Liver (tissue), 10 donors: ENCODE measurements at places on chromosomes 3 and 15. TPM values are rescaled to one million over a fixed set of nuclear protein-coding genes. Genes with fewer than 3 reads are reported as not detected.
A peak's percentile ranks its signal among the peaks of the same experiment; 100 is the strongest.

GRCh38 chr3:194140520-194141414 is 4.8 kb downstream of the HES1 start:
- H3K27ac ChIP-seq = peak overlapping the region; percentile 92
- H3K4me1 ChIP-seq = peaks cover 20% of the 10 kb centered on the region

GRCh38 chr15:90035095-90035839 is 34.1 kb downstream of the ZNF710 start:
- H3K4me1 ChIP-seq = peaks cover 27% of the 10 kb centered on the region
- peak overlapping the region; percentile 78 for H3K27ac ChIP-seq
- H3K27me3 ChIP-seq = no peaks in the 10 kb centered on the region
- no peaks in the 10 kb centered on the region for H3K36me3 ChIP-seq
- no peak for DNase-seq

DNA sequence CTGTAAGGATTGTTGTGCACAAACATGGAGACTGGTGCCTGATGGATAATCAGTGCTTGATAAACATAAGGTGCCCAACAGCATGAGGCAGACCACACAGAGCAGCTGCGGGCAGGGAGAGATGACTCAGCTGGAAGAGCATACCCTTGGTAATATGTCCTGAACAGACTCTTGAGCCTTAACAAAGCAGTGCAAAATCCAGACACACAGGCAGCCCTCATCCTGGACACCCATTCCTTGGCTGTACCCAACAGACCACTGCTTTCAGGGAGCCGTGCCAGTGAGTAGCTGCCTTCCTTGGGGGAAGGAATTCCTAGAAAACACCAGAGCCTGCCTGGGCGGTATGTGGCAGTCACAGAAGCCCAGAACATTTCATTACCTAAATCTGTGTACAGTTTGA is 156.2 kb downstream of the CLSTN2 start:
- H3K4me1 ChIP-seq = peaks cover 8% of the 10 kb centered on the region
- no peaks in the 10 kb centered on the region for H3K27me3 ChIP-seq
- H3K27ac ChIP-seq = no peak overlapping the region
- H3K4me3 ChIP-seq = no peak overlapping the region
- no peak for DNase-seq

SAXO2 gene
- total RNA-seq = 1.4 TPM

DNA sequence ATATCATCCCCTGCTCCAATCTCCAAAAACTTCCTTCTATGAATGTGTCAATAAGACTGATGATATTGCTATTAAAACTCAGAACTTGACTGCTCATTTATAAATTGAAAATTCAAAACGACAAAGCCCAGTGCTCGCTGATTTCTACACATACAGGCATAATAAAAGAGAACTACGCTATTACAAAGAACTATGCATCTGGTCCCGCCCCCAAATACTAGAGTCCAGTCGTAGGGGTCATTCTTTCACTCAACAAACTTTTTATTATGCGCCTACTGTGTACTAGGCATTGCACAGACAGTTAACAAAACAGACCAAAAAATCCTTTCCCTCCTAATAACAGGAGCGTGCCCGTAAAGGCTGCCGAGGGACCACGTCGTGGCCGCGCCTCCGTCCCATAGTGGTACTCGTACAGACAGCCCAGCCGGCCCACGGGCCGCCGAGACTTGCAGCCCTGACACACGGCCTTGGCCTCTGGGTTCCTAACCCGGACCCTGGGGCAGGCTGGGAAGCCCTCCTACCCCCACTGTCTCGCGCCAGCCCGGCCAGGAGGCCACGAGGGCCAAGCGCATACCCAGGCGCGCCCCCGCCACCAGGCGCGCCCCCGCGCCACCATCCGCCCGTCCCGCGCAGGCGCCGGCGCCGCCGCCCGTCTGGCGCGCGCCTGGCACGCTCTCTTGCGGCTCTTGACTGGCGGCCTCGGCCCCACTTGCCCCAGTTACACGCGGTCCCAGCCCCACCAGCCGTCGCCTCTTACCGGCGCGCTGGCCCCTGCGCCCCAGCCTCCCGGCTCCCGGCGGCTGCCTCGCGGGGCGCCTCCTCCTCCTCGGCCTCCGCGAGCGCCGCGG is 757 bp downstream of the AVEN start:
- DNase-seq = peak; percentile 78

DNA sequence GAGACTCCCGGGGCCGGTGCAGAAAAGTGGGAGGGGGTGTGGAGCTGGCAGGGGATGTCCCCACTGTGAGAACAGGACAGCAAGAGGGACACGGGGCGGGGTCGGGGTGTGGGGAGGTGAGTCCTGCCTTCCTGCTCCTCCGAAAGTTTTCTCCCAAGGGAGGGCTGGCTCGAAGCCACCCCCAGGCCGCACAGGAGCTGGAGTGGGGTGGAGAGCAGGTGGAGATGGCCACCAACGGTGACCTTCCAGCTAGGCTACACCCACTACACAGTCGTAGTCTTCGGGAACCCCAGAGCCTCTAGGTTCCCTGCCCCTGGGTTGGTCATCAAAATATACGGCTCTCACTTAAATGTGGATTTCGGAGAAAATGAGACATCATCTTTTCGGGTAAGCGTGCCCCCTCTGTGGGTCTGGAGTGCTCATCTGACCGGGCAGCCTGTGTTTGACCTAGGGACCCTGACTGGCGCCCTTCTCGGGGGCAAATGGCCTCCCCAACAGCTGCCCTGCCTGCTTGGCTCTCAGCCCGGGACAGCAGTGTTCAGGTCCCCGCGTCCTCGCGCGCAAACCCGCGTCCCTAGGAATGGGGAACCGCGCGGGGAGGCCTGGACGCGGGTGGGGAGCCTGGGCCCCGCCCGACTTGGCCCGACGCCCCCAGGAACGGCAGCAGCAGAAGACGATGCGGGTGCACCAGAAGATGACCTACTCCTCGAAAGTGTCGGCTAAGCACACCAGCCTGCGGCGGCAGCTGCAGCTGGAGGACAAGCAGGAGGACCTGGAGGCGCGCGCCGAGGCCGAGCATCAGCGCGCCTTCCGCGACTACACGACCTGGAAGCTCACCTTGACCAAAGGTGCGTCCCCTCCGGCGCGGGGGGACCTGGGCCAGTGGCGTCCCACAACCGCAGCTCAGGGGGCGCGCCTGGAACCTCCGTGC is 21.2 kb downstream of the CFAP100 start:
- no peaks in the 10 kb centered on the region for H3K36me3 ChIP-seq
- peaks cover 2% of the 10 kb centered on the region for H3K27me3 ChIP-seq
- no peaks in the 10 kb centered on the region for H3K4me1 ChIP-seq
- no peak overlapping the region for H3K27ac ChIP-seq
- DNase-seq = peak; percentile 9

OSTN gene
- total RNA-seq = not detected

DNA sequence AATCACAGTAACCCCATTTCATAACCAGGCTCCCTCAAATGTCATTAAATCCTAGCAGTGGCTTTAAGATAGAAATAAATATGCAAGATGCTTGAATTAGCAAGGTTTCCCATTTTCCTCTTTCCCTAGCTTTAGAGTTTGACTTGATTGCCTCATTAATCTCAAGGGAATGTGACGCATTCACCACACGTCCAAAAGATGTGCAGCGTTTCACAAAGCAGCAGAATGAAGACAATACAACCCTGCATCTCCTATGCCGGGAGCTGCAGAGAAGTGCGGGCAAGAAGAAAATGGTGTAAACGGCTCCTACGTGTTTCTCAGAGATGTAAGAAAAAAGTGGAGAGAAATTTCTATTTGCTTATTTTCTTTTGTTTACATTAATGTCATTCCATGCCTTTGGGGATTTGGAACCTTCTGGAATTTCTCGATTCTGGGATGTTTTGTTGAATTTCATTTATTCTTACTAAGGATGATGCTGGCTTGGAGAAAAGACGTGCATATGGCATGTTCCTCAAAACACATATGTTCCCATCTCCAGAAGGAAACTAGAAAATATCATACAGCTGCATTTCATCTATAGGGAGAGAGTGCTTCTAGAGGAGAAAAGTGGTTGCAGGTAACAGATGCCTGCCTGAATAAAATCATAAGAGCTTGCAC is 27.8 kb upstream of the FRMD4B start:
- no peak overlapping the region for H3K27ac ChIP-seq
- no peaks in the 10 kb centered on the region for H3K4me1 ChIP-seq
- no peaks in the 10 kb centered on the region for H3K27me3 ChIP-seq

DNA sequence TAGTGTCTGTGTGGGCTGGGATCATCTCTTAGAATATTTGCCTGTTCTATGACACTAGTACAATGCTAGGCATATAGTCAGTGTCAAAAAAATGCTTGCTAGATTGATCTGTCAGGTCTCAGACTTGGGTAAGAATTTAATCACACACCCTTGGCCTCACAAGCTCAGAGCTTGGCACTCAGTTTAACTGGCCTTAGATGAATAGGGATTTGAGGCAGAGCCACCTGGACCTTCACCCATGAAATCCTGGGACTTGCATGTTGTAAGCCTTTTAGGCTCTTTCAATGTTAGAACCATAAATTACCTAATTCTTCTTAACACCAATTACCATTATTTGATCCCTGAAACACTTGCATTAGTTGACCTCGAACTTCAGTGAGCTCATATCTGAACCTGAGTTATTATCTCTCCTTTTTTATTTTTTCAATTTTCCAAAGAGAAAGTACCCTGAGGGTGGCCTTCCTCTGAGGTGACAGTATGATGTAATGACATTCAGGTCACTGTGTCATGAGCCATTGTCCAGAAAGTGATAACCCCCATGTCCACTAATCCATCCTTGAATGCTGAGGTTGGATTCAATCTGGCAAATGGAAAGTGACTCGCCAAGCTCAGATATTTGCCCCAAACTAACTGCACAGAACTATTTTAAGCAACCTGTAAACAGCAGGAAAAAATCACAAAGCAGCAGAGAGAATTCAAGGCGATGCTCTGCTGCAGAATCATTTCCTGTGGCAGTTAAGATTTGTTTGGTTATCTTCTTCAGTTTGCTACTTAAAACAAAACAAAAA is 615.2 kb upstream of the NR2F2 start:
- H3K27ac ChIP-seq = peak overlapping the region; percentile 28
- DNase-seq = no peak
- no peaks in the 10 kb centered on the region for H3K27me3 ChIP-seq
- H3K4me3 ChIP-seq = no peak overlapping the region

DNA sequence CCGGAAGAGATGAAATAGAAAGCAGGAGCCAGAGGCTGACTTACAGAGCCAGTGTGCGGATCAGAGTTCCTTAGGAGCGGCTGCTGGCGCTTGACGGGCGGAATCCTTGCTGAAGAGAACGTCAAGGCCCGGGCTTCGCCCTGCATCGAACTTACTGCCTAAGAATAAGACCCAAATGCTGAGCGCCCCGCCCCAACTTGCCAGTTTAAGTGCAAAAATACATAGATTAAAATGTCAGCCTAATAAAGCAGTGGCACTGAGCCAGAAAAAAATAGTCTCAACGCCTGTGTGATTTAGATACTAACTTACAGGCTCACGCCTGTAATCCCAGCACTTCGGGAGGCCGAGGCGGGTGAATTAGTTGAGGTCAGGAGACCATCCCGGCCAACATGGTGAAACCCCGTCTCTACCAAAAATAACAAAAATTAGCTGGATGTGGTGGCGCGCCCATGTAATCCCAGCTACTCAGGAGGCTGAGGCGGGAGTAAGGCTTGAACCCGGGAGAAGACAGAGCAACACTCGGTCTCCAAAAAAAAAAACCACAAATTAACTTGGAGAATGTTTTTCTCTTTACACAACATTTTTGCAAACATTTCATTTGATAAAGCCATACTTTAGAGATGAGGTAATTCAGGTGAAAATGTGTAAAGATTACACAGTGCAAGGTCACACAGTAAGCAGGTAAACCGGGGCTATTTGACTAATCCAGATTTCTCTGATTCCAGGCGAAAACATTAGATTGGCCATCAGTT is 1.2 kb upstream of the UBP1 start:
- DNase-seq = no peak
- H3K27me3 ChIP-seq = no peaks in the 10 kb centered on the region
- H3K36me3 ChIP-seq = no peaks in the 10 kb centered on the region
- H3K27ac ChIP-seq = peak overlapping the region; percentile 99

REC114 gene
- not detected for total RNA-seq

GRCh38 chr3:127710155-127710941 is 37.6 kb downstream of the ABTB1 start:
- H3K4me3 ChIP-seq = no peak overlapping the region
- H3K27me3 ChIP-seq = no peaks in the 10 kb centered on the region
- no peak for DNase-seq
- H3K27ac ChIP-seq = no peak overlapping the region
- H3K4me1 ChIP-seq = no peaks in the 10 kb centered on the region
- peaks cover 3% of the 10 kb centered on the region for H3K36me3 ChIP-seq

DNA sequence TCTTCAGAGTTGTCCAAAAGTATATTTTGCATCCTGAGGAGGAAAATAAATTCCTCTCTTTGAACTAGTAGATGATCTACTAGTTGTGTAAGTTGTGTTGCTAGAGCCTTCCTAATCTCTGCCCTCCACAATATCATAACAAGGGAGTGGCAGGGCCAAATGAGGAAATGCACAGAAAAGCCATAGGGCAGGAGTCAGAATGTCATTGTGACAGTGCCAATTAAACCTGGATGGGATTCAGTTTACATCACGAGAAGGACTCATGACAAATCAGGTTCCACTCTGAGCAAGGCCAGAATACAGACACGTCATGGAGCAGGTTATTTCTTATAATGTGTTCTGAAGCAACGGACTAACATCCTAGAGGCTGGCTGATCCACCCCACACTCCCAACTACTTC is 483.2 kb downstream of the CNTN6 start:
- H3K36me3 ChIP-seq = no peaks in the 10 kb centered on the region
- no peak overlapping the region for H3K27ac ChIP-seq
- H3K4me1 ChIP-seq = no peaks in the 10 kb centered on the region
- no peaks in the 10 kb centered on the region for H3K27me3 ChIP-seq
- DNase-seq = no peak

PARP15 gene
- 3.3 TPM for total RNA-seq

ARNT2 gene
- total RNA-seq = 0.75 TPM

GRCh38 chr3:127422663-127423375 is 135.0 kb upstream of the PRR20G start:
- H3K4me3 ChIP-seq = no peak overlapping the region
- peaks cover 3% of the 10 kb centered on the region for H3K27me3 ChIP-seq
- H3K36me3 ChIP-seq = no peaks in the 10 kb centered on the region
- H3K4me1 ChIP-seq = no peaks in the 10 kb centered on the region
